ENCODE measurements at places on chromosomes 13 and 19.

DNA sequence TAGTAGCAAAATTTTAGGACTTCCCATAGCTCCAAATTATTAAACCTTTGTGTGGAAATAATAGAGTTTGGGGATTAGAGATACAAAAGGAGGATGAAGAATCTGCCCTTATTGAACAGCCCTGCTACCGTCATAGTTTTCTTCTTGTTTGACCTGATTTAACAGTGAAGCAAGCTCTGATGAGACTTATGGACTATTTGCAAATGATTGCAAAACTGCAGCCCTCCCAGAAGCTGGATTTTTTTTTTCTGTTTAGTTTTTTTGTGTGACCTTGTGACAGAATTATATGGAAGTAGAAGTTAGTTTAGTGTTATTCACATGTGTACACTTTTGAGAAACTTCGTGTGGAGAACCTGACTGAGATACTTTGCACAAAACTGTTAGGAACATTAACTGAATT, 267.8 kb downstream of the KCNRG start:
- DNase-seq: no peak

DNA sequence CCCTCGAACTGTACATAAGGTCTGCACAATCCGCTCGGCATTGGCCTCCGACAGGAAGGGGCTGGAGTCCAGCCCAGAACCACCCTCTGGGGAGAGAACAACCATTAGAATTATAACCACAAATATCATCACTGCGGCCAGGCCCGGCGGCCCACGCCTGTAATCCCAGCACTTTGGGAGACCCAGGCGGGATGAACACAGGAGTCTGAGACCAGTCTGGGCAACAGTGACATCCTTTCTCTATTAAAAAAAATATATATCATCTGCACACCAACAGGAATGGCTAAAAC, 11.4 kb downstream of the COQ8B start:
- no peak for DNase-seq

GRCh38 chr13:73365252-73365651, 306.4 kb downstream of the KLF5 start:
- DNase-seq: no peak

- DNase-seq: no peak
These were observed 50.5 kb upstream of the IRS2 start for GRCh38 chr13:109836629-109837607.

GRCh38 chr13:30711837-30712236, 23.5 kb upstream of the ALOX5AP start:
- DNase-seq: no peak

DNA sequence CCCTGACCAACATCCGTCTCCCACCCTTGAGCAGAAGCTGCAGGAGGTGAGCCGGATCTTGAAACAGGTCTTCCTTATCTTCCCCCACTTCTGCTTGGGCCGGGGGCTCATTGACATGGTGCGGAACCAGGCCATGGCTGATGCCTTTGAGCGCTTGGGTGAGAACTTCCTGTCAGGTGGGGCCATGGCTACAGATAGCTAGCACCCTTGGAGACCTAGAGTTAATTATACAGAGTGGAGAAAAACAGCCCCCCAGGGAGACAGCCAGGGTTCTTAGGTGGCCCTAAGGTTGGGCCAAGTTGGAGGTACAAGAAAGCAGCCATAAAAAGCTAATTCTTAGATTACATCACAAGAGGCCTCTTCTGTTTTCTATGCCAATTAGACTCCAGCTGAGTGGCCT, 8.9 kb upstream of the ARHGAP45 start:
- no peak for DNase-seq
